ENCODE measurements at places on chromosomes 11 and 22.
A peak's percentile ranks its signal among the peaks of the same experiment; 100 is the strongest.

DNA sequence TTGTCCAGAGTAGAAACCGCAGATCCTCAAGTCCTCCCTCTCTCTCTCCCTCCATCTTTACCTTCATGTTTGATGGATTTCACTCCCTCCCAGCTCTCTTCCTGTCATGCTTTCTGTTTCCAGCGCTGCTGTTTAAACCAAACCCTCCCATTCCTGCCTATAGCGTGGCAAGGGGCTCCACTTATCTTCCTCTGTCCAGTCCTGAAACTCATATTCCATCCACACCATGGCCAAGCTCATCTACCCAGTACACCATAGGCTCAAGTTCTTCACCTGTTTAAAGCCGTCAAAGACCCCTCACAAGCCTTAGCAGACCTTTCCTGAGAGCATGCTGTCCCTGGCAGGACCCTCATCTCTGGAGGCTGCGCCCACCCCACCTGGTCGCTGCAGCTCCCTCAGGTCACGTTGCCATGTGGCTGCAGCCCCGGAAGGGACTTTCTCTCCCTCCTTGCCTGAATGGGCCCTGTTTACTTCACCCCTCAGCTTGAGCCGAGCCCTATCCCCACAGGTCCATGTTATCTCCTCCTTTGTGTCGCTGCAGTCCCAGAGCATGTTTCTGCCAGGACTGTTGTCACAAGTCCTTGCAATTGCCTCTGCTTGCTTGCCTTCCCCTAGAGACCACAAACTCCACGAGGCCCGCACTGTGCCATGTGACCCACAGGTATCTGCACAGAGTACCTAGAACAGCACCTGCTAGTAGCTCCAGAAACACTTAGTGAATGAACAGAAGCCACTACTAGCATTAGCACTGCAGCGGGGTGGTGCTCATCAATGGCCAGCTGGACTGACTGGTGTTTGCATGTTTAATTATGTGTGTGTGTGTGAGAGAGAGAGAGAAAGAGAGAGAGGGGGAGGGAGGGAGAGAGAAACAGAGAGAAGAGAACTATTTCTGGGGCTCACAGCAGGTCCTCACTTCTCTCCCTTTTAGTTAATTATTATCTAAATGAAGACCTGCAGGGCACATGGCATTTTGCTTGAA, 149.4 kb upstream of the SNX19 start:
- no peak for DNase-seq

- DNase-seq = no peak
Observed at GRCh38 chr11:133202816-133203215, 329.5 kb downstream of the OPCML start.

DNA sequence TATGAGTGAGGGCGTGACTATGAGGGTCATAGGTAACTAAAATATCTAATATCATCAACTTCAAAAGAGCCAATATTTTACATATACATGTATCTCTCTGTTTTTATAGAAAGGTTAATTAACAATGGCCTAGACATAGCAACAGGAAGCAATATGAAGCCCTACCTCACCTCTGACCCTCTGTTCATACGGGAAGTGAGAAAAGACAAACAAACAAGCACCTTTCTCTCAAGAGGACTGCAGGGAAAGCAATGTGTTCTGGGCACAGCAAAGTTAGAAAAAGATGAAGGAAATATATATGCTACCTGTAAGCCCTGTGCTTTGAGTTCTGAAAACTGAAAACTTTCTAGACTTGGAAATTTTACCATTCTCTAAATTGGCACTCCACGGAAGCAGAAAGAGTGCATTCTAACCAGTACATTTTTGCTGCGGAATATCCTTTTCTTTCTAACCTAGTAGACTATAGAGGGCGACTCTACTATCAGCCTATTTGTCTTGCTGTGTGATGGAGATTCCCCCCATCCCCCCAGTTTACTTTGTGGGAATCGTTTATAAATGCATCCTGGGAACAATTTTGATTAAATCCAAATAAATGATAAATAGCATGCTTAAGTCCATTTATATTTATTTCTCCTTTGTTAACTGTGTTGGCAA, 830.4 kb upstream of the FAT3 start:
- DNase-seq = no peak

- DNase-seq = peak; percentile 87
Observed at GRCh38 chr22:31488988-31489617, 539 bp downstream of the EIF4ENIF1 start.

DNA sequence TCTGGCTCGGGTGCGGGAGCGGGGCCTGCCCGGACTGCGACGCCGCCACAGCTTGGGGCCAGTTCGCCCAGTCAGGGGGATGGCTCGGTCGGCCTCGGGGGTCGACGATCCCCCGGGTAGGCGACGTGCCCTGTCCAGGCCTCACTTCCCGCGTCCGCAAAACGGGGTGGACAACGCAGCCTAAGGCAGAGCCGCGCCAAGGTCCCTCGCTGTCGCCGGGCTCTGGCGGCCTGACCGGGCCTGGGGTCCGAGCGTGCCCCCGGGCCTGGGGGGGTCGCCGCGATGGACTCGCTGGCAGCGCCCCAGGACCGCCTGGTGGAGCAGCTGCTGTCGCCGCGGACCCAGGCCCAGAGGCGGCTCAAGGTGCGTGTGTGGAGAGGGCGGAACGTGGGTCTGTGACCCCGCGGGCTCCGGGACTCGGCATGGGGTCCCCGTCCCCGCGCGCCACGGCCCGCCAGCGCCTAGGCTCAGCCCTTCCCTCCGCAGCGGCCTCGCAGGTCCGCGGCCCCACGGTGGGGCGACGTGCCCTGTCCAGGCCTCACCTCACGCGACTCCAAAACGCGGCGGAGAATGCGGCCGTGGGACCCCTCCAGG, 4.2 kb downstream of the SEPTIN5 start:
- DNase-seq = no peak

DNA sequence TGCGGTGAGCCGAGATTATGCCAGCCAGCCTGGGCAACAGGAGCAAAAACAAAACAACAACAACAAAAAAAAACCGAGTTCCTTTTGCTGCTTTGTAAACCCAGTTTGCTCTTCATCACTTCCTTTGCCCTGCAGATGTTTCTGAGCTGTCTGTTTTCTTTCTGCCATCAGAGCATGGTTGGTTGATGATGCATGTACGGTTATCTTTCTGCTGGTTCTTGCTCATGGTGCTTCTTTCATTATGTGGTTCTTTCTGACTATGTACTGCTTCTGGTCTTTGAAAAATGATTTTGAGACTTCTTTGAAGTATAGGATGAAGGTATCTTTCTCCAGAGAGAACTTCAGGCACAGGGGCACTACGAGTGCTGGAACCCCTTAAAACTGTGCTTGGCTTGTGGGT, 13.2 kb downstream of the TANGO2 start:
- DNase-seq = no peak

DNA sequence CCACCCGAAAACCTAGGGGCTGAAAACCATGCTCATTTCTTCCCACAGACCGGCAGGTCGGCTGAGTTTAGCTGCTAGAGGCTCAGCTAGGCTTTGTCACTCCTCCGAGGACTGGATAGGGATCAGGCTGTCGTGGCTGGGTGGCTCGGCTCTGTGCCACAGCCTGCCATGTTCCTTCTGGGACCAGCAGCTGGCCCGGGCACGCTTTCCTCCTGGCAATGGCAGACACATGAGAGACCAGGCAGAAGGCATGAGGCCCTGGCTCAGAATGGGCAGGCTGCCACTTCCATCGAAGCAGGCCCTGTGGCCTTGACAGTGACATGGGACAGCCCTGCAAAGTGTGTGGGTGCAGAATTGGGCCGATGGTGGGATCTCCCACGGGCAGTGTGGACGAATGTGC, 20.9 kb downstream of the PARVG start:
- DNase-seq = no peak

GRCh38 chr22:45476814-45477213, 25.9 kb upstream of the FBLN1 start:
- DNase-seq = no peak

GRCh38 chr11:65811764-65812475, 21.8 kb upstream of the SNX32 start:
- DNase-seq = no peak

- no peak for DNase-seq
Observed at GRCh38 chr11:74371269-74372052, 26.8 kb downstream of the PGM2L1 start.

GRCh38 chr22:39958949-39959639, 1.1 kb upstream of the TMA7B start:
- DNase-seq = no peak

GRCh38 chr11:9060700-9061111, 30.7 kb downstream of the SCUBE2 start:
- DNase-seq = peak; percentile 67

DNA sequence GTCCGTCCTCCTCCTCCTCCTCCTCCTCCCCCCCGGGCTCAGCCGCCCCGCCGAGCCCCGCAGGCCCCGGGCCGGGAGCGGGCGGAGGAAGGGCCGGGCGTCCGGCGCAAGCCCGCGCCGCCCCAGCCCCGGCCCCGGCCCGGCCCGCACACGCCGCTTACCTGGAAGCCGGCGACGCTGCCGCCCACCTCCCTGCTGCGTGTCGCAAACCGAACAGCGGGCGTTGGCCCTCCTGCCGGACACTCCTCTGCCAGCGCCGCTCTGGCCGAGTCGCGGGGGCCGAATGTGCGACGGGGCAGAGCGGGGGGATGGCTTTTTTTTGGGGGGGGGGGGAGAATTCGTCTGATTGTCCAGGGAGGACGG, 1.1 kb downstream of the IGF2 start:
- peak; percentile 90 for DNase-seq

GRCh38 chr11:55658608-55659007, 3.4 kb upstream of the OR4C6 start:
- DNase-seq = no peak

DNA sequence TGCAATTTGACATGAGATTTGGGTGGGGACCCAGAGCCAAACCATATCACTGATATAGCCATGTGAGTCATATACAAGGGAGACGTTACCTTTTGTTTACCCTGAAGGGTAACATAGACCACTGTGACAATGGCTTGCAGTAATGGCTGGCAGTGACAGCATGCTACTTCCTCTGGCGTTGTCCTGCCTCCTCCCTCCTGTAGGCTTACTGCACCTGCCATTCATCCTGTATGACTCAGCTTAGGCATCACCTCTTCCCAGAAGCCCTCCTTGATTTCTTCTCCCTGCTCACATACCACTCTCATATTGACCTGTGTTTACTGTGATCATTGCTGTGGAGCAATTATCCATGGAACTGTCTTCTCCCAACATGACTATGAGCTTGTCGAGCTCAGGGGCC, 12.0 kb upstream of the PVALB start:
- DNase-seq = no peak

GRCh38 chr11:76512851-76513653, 68.2 kb downstream of the EMSY start:
- DNase-seq = no peak

GRCh38 chr11:2143799-2144543, 4.8 kb upstream of the IGF2 start:
- peak; percentile 88 for DNase-seq

GRCh38 chr11:61747192-61747966, 5.1 kb upstream of the MYRF start:
- DNase-seq = peak; percentile 97

- peak; percentile 71 for DNase-seq
Observed at GRCh38 chr22:50733521-50734342, 4.3 kb upstream of the ACR start.

GRCh38 chr11:6062691-6063358, 32.3 kb upstream of the OR56A1 start:
- no peak for DNase-seq

DNA sequence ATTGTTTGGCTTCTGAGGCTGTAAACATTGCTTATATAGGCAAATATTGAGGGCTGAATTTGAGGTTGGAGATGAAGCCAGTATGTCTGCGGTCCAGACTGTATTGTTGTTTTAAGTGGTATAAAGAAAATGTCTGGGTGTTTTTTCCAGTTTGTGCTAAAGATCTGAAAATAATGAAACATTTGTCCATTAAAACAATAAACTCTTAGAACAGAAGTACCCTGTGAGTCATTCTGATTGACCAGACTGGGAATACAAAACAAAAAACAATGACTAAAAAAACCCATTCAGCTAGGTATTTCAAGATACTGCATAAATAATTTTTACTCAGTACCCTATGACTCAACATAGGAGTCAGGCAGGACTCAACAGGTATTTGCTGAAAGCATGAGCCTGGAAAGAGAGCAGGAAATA, 20.4 kb downstream of the ALKBH8 start:
- DNase-seq = no peak

DNA sequence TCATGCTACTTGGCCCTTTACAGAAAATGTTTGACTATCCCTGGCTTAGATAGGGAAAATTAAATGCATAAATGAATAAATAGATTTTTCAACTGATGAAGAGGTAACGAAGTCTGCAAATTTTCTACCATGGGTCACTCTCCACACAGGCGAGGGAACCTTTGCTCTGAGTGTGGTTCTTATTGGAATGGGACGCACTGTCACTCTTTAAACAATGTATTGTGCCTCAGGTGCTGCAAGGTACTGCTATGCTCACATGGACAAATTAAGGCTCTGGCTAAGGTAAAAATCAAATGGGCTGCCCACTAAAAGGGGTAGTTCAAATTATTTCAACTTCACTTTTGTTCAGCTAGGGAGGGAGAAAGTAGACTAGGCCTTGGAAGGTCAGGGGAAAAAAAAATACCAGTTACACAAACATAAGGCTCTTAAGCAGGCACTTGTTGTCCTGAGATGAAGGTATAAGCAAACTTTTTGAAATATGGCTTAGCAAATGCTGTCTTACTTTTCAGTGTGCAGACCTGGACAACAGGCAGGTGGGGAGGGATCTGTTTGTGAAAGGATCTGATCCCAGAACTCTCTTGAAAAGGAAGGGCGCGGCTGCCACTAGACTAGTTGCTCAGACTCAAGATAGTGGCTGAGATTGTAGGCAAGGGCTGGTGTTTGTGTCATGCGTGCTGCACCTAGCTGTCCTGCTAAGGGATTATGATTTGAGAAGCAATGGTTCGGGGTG, 99.5 kb downstream of the ADAMTS15 start:
- no peak for DNase-seq

GRCh38 chr22:29266564-29267461, 968 bp downstream of the RHBDD3 start:
- DNase-seq = peak; percentile 63

GRCh38 chr22:37401401-37402183, 25.7 kb downstream of the ELFN2 start:
- DNase-seq = no peak

GRCh38 chr11:36455658-36456111, 54.4 kb downstream of the TRAF6 start:
- DNase-seq = peak; percentile 32

DNA sequence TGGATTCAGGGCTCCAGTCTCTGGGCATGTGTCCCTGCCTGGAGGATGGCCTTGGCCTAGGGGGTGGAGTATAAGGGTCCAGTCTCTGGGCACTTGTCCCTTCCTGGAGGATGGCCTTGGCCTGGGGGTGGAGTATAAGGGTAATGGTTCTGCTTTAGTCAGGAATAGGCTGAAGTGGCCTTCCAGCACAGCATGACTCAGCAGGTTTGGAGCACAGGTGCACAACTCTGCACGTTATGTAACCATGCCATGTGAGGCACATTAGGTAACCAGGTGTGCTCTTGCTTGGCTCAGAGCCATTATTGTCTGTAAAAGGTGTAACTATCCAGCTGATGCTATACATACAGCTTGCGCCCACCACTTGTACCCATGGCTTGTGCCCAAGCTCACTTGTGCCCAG, 48.4 kb upstream of the POLD3 start:
- no peak for DNase-seq

DNA sequence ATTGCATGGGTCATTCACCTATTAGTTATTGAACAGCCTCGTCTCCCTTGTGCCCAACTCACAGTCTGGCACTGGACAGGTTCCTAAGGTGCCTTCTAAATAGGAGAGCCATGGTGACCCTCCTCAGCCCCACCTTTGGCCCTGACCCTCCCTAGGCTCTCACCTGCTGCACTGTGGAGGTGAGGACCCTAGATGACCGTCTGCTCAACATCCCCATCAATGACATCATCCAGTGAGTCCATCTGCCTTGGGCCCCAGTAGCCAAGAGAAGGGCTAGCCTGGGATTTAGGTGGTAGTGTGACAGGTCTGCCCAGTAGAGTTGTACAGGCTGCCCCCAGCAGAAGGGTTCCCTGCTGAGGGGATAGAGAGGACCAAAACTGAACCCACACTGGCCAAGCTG, 13.6 kb downstream of the UCP2 start:
- no peak for DNase-seq
